ENCODE measurements at places on chromosomes 11 and 22. TPM values are rescaled to one million over a fixed set of nuclear protein-coding genes. Genes with fewer than 3 reads are reported as not detected.

Gene MMP8
- 0.94 TPM for total RNA-seq

Gene DMC1
- total RNA-seq: 1.9 TPM

Gene PYGM
- total RNA-seq: 42.5 TPM

Gene H19
- total RNA-seq: 656 TPM

Gene TSSK2
- not detected for total RNA-seq

Gene KRTAP5-9
- not detected for total RNA-seq

Gene KCNQ1
- 43.0 TPM for total RNA-seq

Measured in cardiac septum (tissue), 1 donor.